ENCODE measurements at places on chromosomes 6 and 20.

DNA sequence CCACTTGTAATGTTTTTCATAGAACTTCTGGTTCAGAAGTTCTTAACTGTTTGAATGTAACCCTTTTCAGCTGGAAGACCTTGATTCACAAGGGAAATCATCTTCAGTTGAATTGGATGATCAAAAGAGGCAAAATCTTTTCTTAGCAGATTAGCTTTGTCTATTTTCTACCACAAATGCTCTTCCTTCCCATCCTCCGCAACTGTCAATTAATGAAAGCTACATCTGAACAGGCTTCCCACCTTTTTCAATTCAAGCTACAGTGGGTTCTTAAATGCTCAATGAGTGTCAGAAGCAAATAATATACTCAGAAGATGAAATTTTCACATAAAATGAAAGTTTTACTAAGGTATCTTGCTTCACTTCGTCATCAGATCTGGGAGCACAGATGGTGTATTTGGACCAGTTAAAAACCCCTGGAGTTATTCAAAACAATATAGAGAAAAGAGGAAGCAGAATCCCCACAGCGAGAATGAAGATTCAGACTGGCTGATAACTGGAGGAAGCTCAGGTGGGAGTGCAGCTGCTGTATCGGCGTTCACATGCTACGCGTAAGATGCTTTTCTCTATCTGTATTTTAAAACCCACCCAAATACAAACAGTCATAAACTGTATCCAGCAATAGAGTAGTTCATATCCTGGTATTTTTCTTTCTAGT is 19.4 kb downstream of the QRSL1 start:
- DNase-seq = no peak

- DNase-seq = peak; percentile 97
Observed at GRCh38 chr6:54335871-54336270, 27.6 kb downstream of the TINAG start.

GRCh38 chr6:101110814-101111213 is 229.7 kb upstream of the ASCC3 start:
- DNase-seq = peak; percentile 47

DNA sequence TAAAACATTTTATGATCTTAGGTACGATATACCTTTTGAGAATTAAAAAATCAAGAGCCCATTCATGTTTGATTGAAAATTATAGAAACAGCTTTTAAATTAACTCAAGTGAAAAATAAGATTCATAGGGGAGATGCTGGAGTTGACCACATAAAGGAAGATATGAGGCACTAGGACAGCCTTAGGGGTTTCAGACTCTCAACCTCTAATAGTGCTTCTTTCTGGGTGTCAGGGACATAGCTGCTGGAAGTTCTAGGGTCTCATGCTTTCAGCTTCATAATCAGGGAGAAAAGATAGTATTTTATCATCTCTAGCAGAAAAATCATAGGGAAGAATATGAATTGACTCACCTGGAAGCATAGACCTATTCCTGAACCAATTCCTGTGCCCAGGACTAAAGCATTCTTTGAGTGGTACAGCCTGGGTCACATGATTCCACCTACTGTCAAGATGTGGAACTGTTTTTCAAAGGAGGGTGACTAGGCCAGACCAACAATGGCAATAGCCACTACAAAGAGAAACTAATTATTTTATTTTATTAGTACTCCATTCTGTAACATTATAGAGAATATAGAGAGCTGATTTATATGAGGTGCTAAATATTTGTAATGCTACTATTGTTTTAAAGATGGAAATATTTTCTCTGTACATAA is 27.8 kb upstream of the CENPW start:
- peak; percentile 4 for DNase-seq

GRCh38 chr6:20769631-20770030 is 235.4 kb downstream of the CDKAL1 start:
- no peak for DNase-seq

DNA sequence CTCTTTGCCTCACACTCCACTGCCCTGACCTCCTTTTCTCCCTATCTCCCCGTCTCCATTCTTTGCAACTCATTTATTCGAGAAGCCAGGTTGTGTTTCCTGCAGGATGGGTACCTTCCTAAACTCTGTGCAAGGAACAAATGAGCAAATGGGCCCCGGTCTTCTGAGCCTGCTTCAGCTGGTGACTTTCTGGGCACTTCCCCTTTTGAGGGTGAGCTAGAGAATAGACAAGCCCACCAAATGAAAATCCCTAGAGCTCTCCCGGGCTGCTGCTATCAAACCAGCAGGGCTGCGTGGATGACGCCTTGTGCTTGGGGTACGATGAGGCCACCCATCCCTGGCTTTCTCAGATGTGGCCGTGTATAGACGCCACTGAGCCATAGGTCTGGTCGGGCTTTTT is 91.0 kb upstream of the FOXA2 start:
- DNase-seq = no peak

DNA sequence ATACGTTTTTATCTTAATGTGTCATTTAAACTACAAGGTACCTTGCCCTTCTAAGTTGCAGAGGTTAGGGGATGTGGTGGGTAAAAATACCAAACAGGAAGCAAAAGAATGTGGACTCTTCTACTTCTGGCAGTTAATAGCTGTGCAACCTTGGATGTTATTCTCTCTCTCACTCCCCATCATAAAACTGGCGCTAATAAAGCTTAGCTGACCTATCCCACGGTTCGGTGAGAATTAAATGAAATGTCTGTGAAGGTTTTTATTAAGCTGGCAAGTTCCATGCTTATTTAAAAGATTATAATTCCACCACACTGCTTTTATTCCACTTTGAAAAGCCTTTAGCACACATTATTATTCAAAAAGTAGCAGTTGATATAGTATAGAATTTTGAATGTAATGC is 127.8 kb upstream of the SLC22A23 start:
- peak; percentile 5 for DNase-seq

- DNase-seq = no peak
Observed at GRCh38 chr6:241336-241865, 50.9 kb upstream of the DUSP22 start.

DNA sequence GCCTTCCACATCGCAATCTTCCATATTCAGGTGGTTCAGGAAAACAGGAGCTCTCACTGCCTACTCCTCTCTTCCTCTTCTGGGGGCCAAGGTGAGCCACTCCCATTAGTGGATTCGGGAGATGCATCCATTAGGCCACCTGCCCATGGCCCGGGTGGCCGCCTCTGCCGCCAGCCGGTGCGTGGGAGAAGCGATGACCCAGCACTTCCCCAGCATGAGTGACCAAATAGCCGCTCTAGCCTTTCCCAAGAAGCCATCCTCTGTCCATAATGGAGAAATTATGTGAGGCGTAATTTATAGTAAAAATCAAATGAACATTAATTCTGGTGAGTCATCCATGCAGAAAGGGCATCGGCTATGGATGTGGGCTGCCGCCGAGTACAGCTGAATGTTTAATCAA is 39.4 kb downstream of the GNAS-AS1 start:
- no peak for DNase-seq

- DNase-seq = no peak
Observed at GRCh38 chr20:60345106-60345505, 386.9 kb downstream of the CDH26 start.

- DNase-seq = peak; percentile 55
Observed at GRCh38 chr6:44177691-44178423, 19.2 kb downstream of the CAPN11 start.

DNA sequence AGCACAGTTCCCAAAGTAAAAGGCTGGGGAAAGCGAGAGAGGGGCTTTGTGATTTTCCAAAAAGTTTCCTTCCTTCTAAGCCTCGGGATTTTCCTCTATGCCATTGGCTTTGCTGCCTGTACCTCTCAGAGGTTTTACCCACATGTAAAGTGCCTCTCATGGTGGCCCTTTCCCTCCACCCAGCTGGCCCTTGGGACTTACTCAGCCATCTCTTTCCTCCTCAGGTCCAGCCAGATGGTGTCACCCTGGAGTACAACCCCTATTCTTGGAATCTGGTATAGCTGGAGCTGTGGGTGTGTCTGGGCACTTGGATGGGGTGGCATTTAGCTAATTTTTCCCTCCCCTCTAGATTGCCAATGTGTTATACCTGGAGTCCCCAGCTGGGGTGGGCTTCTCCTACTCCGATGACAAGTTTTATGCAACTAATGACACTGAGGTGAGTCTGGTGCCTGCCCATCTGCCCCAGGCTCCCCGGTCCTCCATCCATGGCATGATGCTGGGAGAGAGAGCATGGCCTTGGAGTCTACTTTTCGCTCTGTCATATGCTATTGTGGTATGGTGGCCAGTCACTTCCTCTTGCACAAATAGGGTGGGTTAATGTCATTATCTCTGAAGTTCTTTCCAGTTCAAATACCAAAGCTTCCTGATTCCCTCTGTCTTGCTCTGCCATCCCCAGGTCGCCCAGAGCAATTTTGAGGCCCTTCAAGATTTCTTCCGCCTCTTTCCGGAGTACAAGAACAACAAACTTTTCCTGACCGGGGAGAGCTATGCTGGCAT is 1.1 kb downstream of the CTSA start:
- peak; percentile 27 for DNase-seq

GRCh38 chr20:5545455-5545854 is 204.7 kb upstream of the SHLD1 start:
- no peak for DNase-seq

DNA sequence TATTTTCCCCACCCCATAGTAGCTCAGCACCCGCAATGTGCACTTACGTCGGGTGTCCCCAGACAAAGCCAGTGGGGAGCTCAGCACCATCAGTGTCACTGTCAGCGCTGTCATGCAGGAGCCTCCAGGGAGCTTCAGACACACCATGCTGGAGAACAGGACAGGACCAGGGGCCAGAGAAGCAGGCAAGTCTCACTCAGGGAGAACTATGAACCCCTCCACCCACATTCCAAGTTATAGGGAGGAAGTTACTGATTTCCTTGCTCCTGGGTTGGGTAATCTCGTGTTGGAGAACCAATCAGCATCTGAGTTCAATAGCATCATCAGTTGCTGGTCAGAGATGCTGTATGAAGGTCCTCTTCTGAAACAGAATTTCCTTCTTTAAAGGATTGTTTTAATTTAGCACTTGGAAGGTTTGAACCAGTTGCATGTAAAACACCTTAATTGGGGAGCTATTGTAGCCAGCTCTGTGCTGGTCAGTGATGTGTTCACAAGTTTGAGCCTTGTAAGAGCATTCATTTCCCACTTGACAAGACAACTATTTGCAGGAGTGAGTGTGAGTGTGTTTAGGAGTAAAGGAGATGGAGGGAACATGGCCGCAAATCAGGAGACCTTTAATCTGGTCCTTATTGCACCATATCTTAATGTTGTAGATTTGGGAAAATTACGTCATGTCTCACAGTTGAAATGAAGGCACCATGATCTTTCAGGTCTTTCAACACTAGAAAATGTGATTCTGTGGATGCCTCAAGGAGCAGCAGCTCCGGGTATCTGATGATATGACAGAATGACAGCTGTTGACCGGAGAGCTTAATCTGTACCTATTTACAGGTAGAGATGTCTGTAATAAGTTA is at the start of gene HLA-DRB1:
TSS of gene HLA-DRB1 (minus strand) at position 253 of the 854 bp plus-strand sequence. CDS start at position 147, 106 bp downstream.
- DNase-seq = no peak

- no peak for DNase-seq
Observed at GRCh38 chr20:35704514-35705261, 5.5 kb downstream of the ROMO1 start.

- no peak for DNase-seq
Observed at GRCh38 chr6:14743144-14743473, 502.8 kb upstream of the JARID2 start.

DNA sequence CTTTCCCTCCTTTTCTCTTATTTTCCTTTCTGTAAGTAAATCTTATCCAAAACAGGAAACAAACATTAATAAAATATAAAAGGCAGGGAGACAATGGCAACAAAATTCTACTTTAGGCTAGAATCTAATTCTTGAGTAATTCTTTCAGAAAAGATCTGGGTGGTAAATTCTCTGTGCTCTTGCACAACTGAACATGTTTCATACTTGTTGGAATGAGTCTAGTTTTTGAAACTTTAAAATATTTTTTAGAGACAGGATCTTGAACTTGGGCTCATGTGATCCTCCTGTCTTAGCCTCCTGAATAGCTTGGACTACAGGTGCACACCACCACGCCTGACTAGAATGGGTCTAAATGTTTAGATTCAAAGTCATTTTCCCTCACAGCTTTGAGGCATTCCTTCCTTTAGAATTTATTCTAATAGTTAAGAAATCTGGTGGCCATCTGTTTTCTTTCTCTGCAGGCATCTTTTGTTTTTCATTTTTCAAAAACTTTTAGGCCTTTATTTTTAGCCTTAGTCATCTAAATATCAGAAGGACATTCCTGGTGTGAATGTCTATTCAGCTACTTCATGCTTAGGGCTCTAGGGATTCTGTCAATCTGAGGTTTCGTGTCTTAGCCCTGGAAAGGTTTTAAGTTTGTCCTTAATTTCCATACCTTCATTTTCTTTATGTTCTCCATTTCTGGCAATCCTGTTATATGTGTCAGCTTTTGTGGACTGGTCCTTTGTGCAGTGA is 76.5 kb downstream of the CDKAL1 start:
- DNase-seq = peak; percentile 56

GRCh38 chr6:156720691-156721685 is 56.2 kb upstream of the ARID1B start:
- no peak for DNase-seq

GRCh38 chr20:54017846-54018245 is 52.5 kb downstream of the BCAS1 start:
- DNase-seq = no peak

DNA sequence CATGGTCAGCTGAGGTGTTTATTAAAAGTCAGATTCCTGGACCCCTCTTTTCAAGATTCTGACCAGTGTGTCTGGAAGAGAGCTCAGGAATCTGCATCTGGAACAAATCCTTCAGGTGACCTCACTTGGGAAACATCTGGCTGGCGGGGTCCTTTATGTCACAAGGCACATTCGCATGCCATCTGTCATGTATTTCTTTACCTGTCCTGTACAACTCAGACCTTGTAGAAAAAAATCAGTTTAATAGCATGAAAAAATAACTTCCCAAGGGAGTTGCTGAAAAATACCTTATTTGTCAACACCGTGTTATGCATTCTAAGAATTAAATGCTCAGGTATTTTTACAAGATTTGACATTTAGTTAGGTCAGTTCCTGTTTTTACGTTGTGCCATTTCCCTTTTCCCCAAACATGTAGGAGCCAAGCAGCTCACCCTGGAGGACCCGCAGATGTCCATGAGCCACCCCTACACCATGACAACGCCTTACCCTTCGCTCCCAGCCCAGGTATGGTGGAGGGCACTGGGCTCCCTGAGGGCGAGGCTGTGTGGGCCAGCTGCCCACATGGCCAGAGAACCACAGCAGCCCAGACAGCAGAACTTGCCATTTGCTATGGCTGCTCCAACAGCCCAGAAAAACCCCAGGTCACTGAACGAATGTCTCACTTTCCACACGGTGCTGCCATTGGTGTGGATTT is 4.0 kb downstream of the IRF4 start:
- DNase-seq = no peak
